ENCODE measurements at places on chromosomes 7 and 10.

DNA sequence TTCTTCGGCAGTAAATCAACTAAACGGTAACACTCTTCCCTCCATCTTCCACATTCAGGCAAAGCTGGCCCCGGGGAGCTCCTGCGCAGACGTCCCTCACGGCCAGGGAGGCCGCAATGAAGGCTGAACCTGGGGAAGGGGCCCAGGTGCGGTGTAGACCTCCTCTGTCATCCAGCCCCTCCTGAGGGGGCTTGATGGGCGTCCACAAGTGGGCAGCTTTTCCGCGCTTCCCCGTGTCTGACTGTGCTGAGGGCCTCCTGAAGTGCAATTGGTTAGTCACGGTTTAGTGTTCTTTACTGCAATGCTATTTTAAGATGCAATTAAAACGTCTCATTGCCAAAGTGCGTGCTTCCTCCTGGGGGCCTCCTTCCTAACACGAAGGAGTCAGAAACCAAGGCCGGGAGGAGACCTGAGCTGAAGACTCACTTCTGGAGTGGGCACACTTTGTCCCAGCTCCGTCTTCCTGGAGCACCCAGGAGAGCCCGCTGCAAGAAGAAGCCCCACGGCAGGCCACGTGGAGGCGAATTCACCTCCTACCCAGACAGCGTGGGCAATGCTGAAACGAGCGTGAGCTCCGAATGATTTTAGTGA, 173.3 kb downstream of the ELFN1 start:
- DNase-seq: no peak

DNA sequence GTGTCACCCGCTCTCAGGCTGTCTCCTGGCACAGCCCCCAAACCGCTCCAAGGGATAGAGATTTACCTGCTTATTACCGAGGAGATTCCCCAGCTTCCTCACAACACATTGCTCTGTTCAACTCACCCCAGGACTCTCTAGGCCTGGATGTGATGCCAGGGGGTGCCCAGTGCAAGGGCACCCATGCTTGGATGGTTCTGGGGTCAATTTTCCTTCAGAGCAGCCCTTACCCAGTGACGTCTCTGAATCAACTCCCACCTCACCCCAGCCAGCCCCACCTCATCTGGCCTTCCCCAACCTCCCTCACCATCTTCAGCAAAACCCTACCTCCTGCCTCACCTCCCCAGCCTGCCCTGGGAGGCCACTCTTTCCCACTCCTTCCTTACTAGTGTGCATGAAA, 951.6 kb upstream of the ZNF722 start:
- no peak for DNase-seq

DNA sequence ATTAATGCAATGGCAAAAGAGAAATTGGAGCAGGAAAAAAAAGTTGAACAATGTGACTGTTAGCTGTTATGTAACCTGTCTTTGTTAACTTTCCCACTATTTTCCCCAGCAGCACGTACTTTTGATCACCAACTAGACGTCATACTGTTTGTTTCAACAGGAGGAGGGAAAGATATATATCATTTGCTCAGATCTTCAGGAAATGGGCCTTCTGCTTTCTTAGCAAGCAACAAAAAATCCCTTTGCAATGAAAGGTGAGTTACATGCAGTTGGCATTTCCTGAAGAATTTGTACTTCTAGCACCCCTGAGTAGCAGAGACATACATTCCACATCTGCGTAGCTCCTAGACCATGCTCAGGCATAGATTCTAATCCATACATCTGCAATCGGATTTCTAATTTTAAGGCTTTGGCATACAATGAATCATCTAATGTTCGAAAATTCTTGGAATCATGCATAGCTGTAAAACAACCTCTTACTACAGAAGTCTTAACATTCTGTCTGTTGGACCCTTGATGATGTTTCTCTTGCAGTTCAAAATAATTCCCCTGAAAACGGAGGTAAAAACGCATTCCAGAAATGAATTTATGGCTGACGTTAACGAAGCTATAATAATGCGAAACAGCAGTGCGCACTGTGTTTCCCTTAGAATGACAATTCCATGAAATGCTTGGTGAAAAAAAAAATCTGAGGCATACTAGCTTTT, 286.9 kb upstream of the MGMT start:
- no peak for DNase-seq

DNA sequence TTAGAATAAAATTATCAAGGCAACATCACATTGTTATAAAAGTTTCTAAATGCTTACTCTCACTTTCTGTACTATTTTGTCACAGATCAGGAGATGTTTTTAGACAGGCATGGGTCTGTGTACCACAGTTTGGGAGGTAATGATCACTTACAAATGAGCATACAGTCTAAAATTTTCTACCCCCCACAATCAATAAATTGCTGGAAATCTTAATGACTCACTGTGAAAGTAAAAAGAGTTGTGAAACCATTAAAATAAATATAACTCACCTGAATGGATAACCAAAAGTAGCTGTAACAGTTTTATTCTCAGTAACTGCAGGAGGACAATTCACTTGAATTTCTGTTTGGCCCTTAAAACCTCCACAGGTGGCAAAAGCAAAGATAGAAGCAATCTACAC, 13.2 kb downstream of the SYPL1 start:
- DNase-seq: no peak

- DNase-seq: no peak
Measured at GRCh38 chr7:138267934-138268333, 191.7 kb downstream of the AKR1D1 start.

DNA sequence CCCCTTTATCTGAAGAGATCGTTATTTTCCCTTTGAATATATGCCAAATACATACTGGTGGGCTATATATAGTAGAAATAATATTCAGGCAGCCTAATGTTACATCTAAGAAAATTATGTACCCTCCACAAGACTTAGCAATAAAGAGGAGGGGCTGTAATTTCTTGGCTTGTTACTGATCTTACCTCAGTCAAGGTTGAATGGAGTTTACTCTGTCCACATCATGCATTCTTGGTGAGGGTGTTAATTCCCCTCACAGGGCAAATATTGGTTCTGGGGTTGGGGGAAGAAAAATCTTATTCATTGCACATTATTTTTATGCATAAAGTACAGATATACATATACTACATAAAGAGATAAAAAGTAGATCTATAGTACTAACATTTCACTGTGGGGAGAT, 145.8 kb upstream of the ANK3 start:
- no peak for DNase-seq

GRCh38 chr7:68440866-68441265, 1157.4 kb upstream of the AUTS2 start:
- no peak for DNase-seq

GRCh38 chr7:94406696-94407095, 12.0 kb downstream of the COL1A2 start:
- no peak for DNase-seq

- DNase-seq: no peak
Measured at GRCh38 chr7:479115-479947, 40.3 kb downstream of the PDGFA start.

DNA sequence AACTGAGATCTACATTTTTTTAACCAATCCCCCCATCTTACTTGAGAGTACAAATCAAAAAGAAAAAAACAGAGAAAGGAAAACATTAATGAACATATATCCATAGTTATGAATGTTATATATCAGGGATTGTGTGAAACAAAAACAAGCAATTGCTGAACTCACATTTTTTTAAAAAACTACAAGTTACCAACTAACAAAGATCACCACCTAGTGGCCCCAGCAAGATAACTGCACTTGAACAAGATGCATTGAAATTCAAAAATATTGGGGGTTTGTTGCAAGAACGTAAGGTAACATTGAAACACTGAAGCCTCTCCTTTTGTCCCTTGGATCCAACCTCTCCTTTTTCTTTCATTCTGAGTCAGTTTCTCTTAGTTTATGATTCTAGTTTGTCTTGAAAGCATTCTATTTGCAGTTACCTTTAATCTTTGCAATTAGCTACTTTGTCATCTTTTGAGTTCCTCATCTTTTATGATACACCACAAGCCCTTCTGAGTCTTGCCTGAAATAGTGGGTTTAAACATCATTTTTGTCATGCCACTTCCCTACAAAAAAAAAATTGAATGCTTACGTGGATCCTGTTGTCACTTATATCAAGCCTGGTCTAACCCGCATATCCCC, 87.3 kb upstream of the TES start:
- DNase-seq: no peak

- no peak for DNase-seq
Measured at GRCh38 chr7:156640949-156641485, 443 bp downstream of the RNF32 start.

DNA sequence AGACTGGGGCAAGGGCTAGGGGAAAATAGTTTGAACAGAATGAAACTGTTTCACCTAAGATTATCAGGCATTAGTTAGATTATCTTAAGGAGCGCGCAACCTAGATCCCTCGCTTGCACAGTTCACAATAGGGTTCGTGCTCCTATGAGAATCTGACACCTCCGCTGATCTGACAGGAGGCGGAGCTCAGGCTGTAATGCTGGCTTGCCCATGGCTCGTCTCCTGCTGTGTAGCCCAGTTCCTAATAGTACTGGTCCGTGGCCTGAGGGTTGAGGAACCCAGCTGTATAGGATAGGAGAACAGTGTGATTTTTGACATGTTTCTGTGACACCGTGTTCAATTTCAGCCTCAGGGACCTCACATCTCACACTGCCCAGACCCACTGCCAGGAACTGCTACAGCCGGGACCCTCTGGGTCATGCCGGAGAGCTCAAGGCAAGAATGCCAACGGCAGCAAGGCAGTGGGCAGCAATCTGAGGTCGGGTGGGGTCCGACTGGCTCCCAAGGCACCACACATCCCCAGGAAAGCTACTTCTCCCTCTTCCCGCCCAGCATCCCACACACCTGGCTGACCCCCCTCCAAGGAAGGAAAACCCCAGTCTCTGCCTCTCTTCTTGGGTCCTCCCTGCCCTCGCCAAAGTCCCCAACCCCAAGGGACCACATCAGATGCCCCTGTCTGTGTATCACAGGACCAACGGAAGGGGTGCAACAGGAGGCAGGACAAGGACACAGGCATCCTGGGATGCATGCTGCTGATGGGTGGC, 31.7 kb downstream of the CAMK2B start:
- DNase-seq: no peak

- DNase-seq: no peak
Measured at GRCh38 chr7:36985866-36986400, 261.6 kb upstream of the AOAH start.

GRCh38 chr10:125112697-125113494, 47.5 kb downstream of the CTBP2 start:
- DNase-seq: no peak

GRCh38 chr7:94307399-94308048, 87.2 kb upstream of the COL1A2 start:
- no peak for DNase-seq

DNA sequence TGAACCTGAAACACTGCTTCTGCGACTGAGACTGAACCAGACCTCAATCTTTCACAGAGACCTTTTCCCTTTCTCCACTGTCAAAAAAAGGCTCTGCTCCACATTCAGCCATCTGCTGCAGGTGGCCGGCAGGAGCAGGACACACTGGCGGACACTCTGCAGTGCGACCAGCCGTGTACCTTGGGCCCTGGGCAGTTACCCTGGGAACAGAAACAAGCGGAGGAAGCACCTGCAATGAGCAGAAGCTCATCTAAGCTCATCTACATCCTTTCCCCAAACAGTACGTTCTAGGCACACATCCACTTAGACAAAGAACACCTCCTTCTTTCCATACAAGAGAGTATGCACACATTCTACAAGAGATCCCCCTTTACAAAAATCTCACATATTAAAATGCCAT, 22.8 kb downstream of the VOPP1 start:
- no peak for DNase-seq

- DNase-seq: no peak
Measured at GRCh38 chr10:78980815-78981214, 88.0 kb upstream of the ZMIZ1 start.

DNA sequence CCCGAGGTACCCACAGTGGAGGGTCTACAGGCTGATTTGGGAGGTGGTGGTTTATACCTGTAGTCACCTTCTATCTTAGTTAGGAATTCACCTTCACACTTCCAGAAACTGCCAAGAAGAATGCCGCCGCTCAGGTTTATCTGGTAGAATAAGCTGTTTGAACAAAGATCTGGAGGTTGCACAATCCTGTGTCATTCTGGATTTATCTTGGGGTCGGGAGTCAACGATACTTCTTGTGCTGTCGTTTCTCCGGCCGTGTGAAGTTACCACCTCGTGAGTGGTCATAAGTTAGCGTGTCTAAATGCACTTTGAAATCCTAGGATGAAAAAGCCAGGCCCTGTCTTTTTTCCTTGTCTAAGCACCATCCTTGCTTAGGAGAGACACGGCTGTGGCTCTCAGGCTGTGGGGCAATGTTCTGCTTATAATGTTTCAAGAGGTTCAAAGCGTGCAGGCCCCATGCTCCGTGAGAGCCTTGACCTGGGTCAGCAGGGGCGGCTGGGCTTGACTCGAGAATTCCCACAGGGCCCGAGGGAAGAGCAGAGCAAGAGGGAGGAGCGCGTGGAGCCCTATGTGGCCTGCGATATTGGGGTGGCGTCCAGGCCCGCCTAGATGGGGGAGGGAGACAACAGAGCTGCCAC, 35.5 kb downstream of the GRIFIN start:
- DNase-seq: no peak

DNA sequence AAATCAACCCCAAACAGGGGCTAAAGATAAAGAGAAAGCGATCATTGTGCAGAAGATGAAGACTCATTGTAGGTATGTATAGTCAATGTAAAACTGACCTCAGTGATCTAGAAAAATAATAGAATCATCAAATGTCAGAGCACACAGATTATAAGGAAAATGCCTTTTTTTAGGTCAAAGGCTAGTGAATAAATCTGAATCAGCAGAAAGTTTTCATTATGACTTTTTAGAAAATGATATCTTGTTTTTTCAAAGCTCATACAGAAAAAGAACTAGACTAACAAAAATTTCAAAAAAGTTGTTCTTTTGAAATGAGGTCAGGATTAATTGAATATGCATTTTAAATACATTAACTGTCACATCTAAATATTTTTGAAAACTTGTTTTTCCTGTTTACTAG, 60.2 kb upstream of the STEAP4 start:
- DNase-seq: no peak

DNA sequence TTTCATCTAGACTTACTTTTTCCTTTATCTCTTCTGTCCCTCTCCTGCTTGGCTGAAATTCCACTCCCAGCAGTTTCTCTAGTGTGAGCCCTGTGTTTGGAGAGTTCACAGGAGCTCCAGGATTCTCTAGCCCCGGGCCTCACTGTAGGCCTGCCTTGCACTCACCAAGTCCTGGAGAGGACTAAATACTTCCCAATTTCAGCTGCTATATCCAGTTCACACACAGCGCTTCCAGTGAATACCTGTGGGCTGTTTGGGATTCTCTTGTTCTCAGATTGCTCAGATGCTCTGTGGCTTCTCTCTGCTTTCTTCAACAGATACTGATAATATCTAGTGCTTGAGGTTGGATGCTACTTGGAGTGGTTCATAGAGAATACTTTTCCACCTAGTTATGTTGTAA, 46.0 kb downstream of the MINPP1 start:
- DNase-seq: no peak

- no peak for DNase-seq
Measured at GRCh38 chr7:4065190-4065589, 616.9 kb upstream of the FOXK1 start.

GRCh38 chr10:35210961-35211360, 84.3 kb downstream of the CREM start:
- no peak for DNase-seq
